CD4-positive, CD25-positive, alpha-beta regulatory T cell (primary cell): ENCODE measurements at places on chromosomes 6 and 20. TPM values are rescaled to one million over a fixed set of nuclear protein-coding genes. Genes with fewer than 3 reads are reported as not detected.

DNA sequence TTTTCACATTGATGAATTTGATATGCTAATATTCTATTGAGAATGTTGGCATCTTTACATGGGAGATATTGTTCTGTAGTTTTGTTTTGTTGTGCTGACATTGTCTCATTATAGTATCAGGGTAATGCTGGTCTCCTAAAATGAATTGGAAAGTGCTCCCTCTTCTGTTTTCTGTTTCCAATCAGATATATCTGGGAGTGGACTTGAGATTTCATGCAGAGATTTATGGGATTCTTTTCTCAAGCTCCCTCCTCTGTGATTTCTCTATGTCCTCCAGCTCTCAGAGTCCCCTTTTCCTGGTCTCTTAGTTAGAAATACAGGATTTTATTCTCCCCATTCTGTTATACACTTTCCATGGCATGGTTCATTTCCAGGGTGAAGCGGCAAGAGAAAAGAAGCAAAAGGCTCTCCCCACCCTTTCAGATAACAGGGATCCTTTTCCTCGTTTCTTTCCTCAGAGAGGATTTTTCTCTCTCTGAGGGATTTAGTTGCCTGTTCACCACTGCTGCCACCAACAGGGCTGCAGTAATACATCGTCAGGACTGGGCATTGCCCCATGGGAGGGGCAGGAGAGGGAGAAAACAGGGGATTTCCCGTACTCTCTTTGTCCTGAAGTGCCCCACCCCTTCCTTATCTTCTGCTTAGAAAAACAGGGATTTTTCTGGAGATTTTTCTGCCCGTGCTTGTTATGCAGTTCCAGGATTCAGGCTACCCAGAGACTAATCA lies 59.3 kb upstream of the STMND1 start:
- no peak for DNase-seq

The RCAN2 gene
- total RNA-seq = not detected

GRCh38 chr6:106488494-106489370 lies 128.2 kb downstream of the CRYBG1 start:
- DNase-seq = no peak

DNA sequence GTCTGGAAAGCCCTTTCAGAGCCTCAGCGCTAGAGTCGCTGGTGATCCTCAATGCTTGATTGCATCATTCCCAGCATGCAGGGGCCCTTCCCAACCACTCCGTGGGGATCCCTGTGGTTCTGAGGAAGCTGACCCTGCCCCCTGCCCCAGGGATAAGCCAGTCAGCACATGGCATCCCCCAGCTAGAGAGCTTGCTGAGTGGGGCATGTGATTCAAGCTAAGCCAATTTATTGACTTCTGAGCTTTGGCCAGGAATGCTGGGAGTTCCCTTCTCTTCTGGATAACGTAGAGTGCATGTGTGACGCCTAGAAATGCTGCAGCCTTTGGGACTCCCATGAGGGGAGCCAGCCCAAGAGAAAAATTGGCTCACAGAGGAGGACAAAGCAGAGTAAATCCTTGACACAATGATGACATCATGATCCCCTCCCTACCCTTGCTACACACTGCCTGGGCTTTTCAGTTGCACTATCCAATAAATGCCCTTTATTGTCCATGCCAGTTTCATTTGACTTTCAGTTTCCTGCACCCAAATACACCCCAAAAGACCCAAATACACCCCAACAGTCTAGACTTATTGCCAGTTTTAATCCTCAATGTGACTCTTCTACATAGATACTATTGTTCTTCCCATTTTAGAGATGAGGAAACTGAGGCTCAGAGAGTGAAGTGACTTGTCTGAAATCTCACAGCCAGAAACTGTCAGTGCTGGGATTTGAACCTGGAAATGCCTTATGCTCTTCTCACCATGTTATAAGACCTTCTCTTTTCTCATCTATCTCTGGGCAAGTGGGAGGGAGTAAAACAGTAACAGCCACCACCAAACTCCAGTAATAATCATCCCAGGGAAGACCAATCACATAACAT lies 34.3 kb downstream of the KCNB1 start:
- no peak for DNase-seq

GRCh38 chr6:1498491-1499113 lies 109.2 kb downstream of the FOXF2 start:
- no peak for DNase-seq

DNA sequence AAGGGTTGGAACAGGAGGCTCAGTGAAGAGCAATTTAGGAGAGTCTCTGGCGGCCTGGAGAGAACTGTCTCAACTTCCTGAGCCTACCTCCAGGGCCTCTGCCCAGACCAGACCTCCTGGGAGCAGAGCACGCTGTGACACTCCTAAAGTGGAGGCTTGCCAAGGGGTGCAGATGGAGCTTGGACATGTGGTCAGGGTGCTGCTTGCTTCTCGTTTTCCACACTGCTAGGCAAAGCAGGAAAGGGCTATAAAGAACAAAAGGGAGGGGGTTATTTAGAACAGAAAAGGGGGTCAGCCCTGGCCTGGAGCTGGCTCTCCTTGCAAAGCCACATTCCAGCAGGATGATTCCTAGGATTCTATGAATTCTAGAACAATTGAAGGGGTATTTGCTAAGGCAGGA lies 145.7 kb upstream of the GGTLC1 start:
- DNase-seq = no peak

GRCh38 chr6:2733324-2733723 lies 17.4 kb downstream of the MYLK4 start:
- DNase-seq = no peak

DNA sequence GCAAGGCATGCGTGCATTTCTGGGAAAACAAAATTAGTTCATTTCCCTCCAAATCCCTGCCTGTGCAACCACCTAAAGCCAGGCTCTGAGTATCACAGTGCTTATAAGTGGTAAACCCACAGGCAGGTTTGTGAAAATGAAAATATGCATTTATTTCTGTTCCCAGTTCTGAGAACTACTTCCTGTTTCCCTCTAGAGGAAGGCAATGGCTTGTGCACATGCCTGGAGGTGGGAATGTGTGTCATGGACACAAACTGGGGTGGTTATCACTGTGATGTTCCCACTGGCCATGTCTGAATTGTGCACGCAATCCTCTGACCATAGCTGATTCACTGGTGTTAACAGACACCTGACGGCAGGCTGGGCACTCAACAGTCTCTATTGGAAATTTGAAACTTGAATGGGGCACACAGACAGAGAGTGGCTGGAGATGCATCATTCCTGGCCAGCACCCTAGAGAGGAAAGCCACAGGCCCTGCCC lies 26.3 kb downstream of the FAM110A start:
- no peak for DNase-seq

GRCh38 chr6:35435074-35435837 lies 16.9 kb upstream of the FANCE start:
- DNase-seq = no peak

- no peak for DNase-seq
Measured at GRCh38 chr6:126541806-126542491, 202.0 kb downstream of the CENPW start.

The OR2B3 gene
- total RNA-seq = not detected

DNA sequence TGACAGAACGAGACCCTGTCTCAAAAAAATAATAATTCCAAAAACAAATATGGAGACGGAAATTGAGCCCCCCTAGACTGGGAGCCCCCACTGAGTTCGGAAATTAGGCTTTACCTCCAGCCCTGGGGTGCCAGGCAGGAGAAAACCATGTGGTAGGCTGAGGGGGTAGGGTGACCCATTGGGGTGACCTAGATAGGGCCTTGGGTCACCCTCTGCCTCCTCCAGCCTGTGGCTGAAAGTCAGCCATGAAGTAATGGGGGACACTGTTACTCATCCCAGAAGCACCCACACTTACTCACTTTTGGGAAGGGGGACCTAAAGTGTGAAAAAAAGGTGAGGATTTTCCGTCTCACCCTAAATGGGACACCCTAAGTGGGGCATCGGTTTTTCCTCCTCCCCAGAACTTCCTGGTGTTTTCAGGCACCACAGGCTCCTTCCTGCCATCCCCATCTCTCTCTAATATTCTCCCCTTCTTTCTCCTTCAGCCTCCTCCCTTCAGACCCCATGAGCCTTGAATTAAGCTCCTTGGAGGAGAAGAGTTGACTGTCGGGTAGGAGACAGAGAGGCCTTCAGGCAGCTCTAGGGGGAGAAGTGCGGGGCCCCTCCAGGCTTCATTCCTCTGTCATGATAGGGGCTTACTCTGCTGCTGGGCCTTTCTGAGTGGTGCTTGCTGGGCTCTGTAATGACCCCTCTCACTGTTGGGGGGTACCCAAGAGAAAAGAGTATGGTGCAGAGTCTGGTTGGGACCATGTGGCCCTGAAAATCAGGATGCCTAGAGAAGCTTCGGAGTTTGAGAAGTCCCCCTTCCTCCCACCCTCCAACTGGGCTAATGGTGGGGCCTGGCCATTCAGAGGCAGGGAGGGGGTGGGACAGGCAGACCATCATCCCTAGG lies 2.4 kb downstream of the LTB start:
- DNase-seq = no peak

DNA sequence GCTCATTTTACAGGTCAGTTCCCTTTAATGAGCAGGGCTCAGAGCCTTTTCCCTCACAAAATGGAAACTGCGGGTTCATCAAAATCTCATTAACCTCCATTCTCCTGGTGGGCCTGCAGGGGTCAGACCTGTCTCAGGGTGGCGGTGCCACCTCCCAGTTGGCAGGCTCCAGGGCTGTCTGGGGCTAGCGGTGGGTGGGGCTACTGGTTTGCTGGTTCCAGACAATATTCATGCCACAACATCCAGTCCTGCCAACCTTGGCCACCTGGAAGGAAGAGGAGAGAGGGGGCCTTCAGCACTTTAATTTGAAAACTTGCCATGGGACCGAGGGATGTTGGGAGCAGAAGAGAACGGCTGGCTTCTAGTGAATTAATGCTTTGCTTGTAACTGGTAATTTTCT lies 41.9 kb upstream of the CTNNBL1 start:
- DNase-seq = no peak

The ARID1B gene
- 186 TPM for total RNA-seq

The AAR2 gene
- 18.0 TPM for total RNA-seq

The RAB44 gene
- total RNA-seq = 0.27 TPM

DNA sequence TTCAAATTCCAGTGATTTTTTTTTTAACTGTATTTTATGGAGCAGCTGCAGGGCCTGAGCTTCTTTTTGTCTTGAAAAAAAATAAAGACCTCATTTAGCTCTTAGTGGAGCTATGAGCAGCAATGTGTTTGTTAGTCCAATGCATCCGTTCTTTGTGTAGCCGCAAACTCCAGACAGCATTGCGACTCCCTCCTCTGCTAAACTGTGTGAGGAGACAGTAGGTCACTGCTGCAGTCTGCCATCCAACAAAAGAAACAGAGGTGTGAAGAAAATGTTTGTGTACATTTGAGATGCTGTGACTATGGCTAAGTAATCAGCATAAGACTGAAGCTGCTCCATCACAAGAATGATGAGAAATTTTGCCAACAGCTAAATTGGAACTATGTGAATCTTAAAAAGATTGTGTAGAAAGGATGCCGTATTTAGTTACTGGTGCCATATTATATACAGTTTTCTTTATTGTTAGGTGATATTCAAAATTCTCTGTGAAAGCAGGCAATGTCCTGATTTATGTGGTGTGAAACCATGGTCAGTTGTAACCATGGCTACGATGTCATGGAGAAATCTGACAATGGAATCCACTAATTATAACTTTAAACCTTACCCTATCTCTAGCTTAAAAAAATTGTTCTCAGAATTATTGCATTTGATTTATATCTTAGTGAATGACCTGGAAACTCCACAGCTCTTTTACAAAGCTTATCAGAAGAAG lies 428.8 kb upstream of the EPHA7 start:
- DNase-seq = no peak

DNA sequence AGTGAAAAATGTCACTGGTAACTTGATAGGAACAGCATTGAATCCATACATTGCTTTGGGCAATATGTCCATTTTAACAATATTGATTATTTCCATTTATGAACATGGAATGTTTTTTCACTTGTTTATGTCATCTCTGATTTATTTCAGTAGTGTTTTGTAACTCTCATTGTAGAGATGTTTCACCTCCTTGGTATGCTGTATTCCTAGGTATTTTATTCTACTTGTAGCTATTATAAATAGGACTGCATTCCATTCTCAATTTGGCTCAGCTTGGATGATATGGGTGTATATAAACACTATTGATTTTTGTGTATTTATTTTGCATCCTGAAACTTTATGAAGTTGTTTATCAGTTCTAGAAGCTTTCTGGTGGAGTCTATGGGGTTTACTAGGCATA lies 730.3 kb downstream of the DOK5 start:
- no peak for DNase-seq

GRCh38 chr6:139990856-139991465 lies 616.5 kb upstream of the CITED2 start:
- no peak for DNase-seq

GRCh38 chr6:37407948-37408347 lies 25.1 kb upstream of the CMTR1 start:
- DNase-seq = no peak

GRCh38 chr6:16413399-16413798 lies 175.0 kb downstream of the GMPR start:
- DNase-seq = peak; percentile 43

GRCh38 chr20:9616833-9617461 lies 102.6 kb downstream of the LAMP5 start:
- peak; percentile 9 for DNase-seq

DNA sequence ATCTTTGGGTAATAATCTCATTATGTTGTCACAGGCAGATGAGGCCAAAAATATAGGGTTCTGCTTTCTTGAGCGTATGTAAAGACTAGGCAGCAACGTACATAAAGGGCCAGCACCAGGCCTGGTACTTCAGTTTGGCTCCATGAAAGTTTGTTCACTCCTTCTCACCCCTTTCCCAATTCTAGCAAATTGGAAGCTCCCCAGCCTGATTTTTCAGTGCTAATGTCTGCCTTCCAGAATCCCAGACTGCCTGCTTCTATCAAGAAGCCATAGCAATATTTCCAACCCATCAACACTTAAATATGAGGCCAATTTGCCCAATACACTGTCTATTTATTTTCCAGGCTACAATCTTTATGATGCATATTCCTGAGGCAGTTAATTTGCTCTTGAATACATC lies 93.4 kb upstream of the PTPRT start:
- no peak for DNase-seq

GRCh38 chr6:95120984-95121383 lies 456.4 kb upstream of the MANEA start:
- no peak for DNase-seq

The PRELID3B gene
- total RNA-seq = 50.4 TPM

The LPIN3 gene
- total RNA-seq = 0.35 TPM
